Cerebellar nuclear complex (tissue), 1 donor: ENCODE measurements at places on chromosomes 4 and X.

- no peak for DNase-seq
Measured at GRCh38 chr4:8127051-8127826, 31.4 kb downstream of the ABLIM2 start.

GRCh38 chr4:21410372-21410771, 538.2 kb downstream of the KCNIP4 start:
- no peak for DNase-seq

DNA sequence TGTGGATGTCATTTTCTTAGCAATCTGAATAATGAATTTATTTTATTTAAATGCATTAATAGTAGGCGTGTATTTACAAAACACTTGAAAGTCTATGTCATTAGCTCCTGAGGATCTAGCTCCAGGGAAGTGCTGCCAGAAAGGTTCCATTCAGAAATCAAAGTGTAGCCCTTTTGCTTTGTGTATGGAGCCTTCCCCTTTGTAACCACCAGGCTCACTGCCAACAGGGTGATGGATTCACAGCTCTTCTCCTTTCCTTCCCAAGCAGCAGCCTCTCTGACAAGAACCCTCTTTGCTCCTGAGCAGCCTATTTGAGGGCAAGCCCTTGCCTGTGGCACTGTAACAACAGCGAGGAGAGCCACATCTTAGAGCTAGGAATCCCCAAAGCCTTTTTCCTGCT, 286.0 kb upstream of the RASGEF1B start:
- DNase-seq, result no peak

- no peak for DNase-seq
Measured at GRCh38 chr4:53994382-53995102, 69.9 kb downstream of the CHIC2 start.

- no peak for DNase-seq
Measured at GRCh38 chr4:140019619-140020347, 134.2 kb downstream of the MAML3 start.

- DNase-seq, result no peak
Measured at GRCh38 chrX:136322064-136322463, 21.3 kb downstream of the ADGRG4 start.

GRCh38 chr4:171473155-171473554, 340.0 kb upstream of the GALNTL6 start:
- no peak for DNase-seq

DNA sequence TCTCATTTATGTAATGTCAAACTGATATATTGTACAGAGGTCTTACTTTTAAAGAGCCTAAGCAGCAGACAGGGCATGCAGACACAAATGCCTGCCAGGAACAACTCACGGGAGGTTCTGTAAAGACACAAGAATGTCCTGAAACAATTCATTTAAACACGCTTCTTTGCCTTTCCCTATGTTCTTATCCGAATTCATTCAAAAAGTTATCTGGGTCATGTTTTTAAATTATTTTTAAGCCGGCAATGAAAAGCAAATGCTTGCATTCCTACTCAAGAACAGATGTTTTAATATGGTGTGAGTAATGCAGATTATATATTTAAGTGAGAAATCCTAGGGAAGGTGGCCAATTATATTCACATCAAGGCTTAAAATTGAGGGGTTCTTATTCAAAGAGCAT, 192.6 kb downstream of the PDGFC start:
- no peak for DNase-seq

- no peak for DNase-seq
Measured at GRCh38 chr4:73772363-73772762, 32.0 kb downstream of the CXCL8 start.

DNA sequence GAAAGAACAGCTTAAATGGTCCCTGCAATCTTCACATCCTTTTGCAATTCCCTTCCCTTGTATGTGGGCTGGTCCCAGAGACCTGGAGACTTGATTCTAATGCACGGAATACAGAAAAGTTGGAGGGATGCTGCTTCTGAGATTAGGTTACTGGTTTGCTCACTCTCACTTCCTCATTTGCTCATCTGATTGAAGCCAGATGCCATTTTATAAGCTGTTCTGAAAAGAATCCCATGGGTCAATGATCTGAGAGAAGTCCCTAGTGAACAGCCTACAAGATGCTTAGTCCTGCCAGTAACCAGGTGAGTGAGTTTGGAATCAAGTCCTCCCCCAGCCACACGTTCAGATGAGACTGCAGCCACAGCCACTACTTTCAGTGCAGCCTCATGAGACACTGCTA, 35.9 kb downstream of the MAGEA1 start:
- no peak for DNase-seq

DNA sequence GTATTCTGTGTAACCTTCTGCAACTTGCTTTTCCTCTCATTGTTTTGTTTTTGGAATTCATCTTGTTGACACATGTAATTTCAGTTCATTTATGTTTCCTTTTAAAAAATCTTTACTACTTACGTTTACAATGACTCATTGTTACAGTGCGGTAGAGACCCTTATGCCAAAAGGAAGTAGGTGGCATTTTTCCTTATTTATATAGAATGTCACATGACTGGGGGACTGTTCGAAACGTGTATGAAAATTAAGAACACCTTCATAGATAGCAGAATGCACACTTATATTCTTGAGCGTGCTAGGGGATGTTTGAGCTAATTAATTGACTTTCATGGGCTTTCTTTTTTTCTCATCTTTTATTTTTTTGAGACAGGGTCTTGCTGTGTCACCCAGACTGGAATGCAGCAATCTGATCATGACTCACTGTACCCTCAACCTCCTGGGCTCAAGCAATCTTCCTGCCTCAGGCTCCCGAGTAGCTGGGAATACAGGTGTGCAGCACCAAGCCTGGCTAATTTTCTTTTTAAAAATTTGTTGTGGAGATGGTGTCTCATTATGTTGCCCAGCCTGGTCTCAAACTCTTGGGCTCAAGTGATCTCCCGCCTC, 7.3 kb downstream of the REPS2 start:
- DNase-seq, result no peak

DNA sequence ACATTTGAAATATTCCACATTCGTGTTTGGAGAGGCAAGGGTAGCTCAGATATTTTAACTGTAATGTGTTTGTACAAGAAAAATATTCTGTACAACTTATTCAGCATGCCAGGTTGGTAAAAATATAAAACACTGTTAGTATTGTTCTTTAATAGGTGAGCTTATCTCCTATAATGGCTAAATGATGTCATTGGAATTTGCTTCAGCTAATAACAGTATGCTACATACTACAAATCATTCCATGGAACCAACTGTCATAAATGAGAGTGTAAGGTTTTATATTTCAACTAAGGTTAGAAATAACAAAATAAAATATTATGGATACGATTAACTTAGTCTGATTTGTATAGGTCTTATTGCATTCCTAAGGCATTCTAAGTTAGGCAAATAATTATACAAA, 206.6 kb downstream of the ADGRL3 start:
- no peak for DNase-seq
